CD14-positive monocyte (primary cell): ENCODE measurements at places on chromosomes 16 and 17. TPM values are rescaled to one million over a fixed set of nuclear protein-coding genes. Genes with fewer than 3 reads are reported as not detected.

DNA sequence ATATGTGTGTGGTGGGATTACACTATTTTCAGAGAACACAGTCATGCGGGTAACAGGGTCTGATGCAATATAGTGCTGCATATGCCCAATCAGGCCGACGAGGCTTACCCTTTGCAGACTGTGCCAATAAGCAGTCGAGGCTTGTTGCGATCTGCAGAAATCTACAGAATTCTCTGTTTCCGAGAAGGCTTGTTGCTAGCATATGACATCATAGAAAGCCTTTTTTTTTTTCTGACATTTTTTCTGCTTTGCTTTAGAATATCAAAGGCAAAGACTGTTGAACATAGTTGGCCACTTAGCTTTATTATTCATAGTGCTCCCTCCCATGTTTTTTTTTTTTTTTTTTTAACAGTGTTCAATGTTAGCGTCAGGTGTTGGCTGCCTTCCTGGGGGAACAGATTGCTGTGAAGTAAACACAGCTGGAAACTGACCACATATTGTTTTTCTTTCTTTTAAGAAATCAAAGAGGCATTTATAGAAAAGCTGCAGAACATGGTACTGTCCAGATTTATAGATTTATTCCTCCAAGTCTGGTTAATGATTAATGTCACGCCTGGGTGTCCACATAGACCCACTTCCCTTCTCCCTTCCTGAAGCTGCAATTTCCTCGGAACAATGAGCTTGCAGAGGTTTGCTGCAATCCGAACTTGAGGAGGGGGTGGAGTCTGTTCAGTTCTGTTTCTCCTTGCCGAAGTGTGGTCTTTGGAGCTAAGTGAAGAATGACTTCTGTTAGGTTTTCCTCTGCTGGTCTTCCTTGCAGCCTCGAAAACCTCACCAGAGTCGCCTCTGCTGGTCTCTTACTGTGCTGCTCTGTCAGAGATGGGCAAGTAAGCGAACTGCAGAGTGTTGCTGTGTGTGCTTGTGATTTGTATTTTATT lies 87.3 kb downstream of the MAP2K6 start:
- H3K36me3 ChIP-seq: peaks cover 16% of the 10 kb centered on the region
- H3K27ac ChIP-seq: peak overlapping the region; percentile 79
- H3K4me1 ChIP-seq: peaks cover 53% of the 10 kb centered on the region
- peak; percentile 59 for DNase-seq

- H3K36me3 ChIP-seq: no peaks in the 10 kb centered on the region
- H3K27me3 ChIP-seq: peaks cover 12% of the 10 kb centered on the region
- H3K4me3 ChIP-seq: no peak overlapping the region
Measured at GRCh38 chr17:78351449-78352006, 8.3 kb downstream of the SOCS3 start.

DNA sequence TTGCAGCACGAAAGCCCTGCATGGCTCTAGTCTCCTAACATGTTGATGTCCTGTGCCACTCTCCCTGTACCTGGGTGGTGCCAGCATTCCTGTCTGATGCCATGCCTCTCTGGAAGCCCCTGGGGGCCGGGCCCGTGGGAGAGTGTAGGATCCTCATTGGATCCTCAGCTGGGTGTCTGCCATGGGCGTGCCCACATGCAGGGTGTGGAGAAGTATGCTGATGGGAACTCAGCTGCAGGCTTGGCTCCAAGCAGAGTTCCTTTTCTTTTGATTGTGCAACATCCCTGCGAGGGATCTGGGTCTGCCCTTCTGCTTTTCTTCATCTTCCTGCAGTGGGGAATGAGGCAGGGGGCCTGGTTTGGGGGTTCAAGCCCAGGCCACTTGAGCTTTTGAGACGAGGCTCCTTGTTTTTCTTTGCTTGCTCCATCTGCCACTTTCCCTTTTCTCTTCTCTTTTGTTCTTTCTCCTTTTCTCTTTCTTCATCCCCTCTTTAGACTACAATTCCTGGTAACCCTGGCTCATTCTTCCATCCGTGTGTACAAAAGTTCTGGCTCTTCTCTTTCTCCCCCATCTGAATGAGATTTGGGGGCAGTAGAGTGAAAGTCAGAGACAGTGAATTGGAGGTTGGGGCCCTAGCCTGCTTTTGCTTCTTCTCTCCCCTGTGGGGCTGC lies 32.9 kb downstream of the KSR1 start:
- peaks cover 94% of the 10 kb centered on the region for H3K4me1 ChIP-seq
- H3K27me3 ChIP-seq: no peaks in the 10 kb centered on the region
- DNase-seq: peak; percentile 70
- H3K36me3 ChIP-seq: no peaks in the 10 kb centered on the region
- H3K27ac ChIP-seq: peak overlapping the region; percentile 88

DNA sequence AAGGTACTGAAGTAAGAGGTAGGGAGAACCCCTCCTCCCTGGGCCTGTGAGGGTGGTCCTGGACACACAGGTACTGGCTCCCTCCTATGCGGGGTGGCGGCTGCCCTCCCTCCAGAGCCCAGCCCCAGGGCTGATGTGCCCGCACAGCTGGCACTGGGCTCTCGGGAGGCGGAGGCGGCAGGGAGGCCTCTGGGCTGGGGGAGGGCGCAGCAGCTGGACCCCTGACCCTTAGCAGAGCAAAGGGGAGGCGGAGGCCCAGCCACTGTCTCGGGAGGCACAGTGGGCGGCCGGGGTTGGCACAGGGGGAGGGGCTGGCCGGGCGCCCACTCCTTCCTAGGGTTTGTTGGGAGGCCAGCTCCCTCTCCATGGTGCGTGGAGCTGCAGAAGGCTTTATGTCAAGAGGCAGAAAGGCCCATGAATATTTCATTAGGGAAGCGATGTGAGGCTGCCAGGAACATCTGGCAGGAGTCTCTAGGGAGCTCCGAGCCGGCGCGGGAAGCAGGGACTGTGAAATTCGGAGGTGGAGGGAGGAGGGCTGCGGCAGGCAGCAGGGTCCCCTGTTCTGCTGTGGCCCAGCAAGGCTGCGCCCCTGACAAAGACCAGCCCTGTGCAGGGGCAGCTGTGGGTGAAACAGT lies 44.1 kb upstream of the ACSF3 start:
- no peaks in the 10 kb centered on the region for H3K36me3 ChIP-seq
- H3K4me1 ChIP-seq: peaks cover 8% of the 10 kb centered on the region
- no peak overlapping the region for H3K4me3 ChIP-seq
- no peaks in the 10 kb centered on the region for H3K27me3 ChIP-seq
- H3K27ac ChIP-seq: no peak overlapping the region

DNA sequence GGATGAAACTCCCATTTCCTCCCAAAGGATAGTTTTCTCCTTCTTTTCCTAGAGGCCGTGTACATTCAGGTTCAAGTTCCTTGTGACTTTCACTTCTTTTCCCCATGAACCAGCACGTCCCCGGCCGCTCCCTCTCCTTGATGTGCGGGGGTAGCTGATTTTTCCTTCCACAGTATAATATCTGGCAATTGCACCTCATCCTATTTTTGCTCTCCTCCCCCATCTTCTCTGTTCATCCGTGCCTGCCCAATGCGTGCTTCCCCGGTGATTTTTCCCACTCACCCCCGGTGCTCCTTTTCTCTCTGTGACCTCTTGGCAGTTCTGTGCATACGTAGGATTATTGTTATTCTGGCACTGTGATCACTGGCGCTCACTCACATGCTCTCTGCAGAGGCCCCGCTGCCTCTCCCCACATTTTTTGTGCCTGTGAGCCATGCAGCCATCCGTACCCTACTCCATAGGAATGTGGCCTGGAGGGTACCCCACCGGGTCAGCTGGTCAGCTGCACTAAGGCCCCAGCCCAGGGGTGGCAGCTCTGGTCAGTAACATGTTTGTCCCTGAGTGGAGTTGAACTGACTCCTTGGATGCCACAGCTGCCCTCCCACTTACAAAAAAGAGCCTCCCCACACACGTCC lies 100.0 kb downstream of the NTN1 start:
- no peak overlapping the region for H3K27ac ChIP-seq
- no peak for DNase-seq
- no peaks in the 10 kb centered on the region for H3K36me3 ChIP-seq
- H3K27me3 ChIP-seq: no peaks in the 10 kb centered on the region
- no peak overlapping the region for H3K4me3 ChIP-seq

DNA sequence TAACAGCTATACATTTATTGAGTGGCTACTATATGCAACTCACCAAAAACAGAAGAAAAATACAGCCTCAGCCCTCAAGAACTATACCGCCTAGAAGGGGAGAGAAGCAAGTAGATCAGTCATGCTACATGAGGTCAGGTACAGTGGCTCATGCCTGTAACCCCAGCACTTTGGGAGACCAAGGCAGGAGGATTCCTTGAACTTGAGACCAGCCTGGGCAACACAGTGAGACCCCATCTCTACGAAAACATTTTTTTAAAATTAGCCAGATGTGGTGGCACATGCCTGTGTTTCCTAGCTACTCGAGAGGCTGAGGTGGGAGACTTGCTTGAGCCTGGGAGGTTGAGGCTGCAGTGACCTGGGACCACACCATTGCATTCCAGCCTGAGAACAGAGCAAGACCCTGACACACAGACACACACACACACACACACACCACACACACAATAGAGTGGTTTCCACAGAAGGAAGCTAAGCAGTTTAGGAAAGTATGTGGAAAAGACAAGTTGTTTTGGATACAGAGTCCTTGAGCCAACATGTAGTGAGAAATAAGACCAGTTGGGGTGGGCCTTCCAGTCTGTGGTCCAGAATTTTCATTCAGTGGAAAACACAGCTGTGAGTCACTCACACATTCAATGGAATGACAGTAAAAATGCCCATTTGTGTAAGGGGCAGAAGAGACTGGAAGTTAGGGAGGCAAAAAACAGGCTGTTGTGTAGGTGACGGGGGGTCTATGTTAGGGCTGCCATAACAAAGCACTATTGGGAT lies 10.7 kb upstream of the SNTB2 start:
- no peak for DNase-seq
- H3K4me1 ChIP-seq: peaks cover 27% of the 10 kb centered on the region
- H3K27me3 ChIP-seq: no peaks in the 10 kb centered on the region
- H3K36me3 ChIP-seq: no peaks in the 10 kb centered on the region

GRCh38 chr17:72737151-72737690 lies 355.3 kb downstream of the SLC39A11 start:
- no peak overlapping the region for H3K4me3 ChIP-seq
- DNase-seq: no peak
- no peaks in the 10 kb centered on the region for H3K27me3 ChIP-seq
- peaks cover 43% of the 10 kb centered on the region for H3K36me3 ChIP-seq

- no peak overlapping the region for H3K4me3 ChIP-seq
- peaks cover 2% of the 10 kb centered on the region for H3K4me1 ChIP-seq
- H3K36me3 ChIP-seq: no peaks in the 10 kb centered on the region
- DNase-seq: no peak
- no peak overlapping the region for H3K27ac ChIP-seq
- H3K27me3 ChIP-seq: no peaks in the 10 kb centered on the region
Measured at GRCh38 chr16:77949445-77949844, 72.9 kb upstream of the CLEC3A start.

DNA sequence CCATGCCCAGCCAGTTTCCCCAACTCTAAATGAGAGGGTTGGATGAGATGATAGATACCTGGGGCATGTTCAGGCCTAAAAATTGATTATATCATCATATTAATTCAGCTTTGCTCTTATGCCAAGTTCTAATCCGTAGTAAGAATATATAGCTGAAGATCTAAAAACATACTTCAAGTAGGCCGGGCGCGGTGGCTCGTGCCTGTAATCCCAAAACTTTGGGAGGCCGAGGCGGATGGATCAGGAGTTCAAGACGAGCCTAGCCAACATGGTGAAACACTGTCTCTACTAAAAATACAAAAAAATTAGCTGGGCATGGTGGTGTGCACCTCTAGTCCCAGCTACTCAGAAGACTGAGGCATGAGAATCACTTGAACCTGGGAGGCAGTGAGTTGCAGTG lies 12.0 kb downstream of the PLA2G10 start:
- H3K36me3 ChIP-seq: no peaks in the 10 kb centered on the region
- no peaks in the 10 kb centered on the region for H3K4me1 ChIP-seq
- DNase-seq: no peak
- H3K4me3 ChIP-seq: no peak overlapping the region
- H3K27me3 ChIP-seq: no peaks in the 10 kb centered on the region
- H3K27ac ChIP-seq: no peak overlapping the region

- no peak overlapping the region for H3K4me3 ChIP-seq
- H3K27me3 ChIP-seq: no peaks in the 10 kb centered on the region
- no peak for DNase-seq
- H3K4me1 ChIP-seq: no peaks in the 10 kb centered on the region
- no peak overlapping the region for H3K27ac ChIP-seq
Measured at GRCh38 chr16:21989751-21990150, 11.2 kb downstream of the PDZD9 start.

DNA sequence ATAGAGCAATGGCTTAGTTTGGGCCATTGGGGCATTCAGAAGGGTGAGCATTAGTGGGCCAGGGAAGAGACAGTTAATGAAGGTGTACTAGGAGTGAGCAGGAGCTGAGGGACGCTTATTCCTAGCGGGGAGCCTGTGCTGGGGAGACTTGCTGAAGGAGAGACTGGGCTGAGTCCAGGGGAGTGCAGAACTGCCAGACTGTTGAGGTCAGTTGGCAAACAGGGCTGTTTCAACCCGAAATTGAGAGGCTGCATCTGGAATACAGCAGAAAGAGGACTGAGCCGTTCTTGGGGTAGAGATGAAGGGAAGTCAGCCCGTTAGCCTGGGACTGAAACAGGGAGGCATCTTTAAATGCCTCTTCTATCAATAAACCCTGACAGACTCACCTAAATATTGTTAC lies 33.2 kb downstream of the MAP2K6 start:
- no peak for DNase-seq
- no peak overlapping the region for H3K27ac ChIP-seq
- no peaks in the 10 kb centered on the region for H3K36me3 ChIP-seq
- no peaks in the 10 kb centered on the region for H3K27me3 ChIP-seq
- peaks cover 12% of the 10 kb centered on the region for H3K4me1 ChIP-seq

- no peak overlapping the region for H3K27ac ChIP-seq
- DNase-seq: no peak
- H3K4me3 ChIP-seq: no peak overlapping the region
- no peaks in the 10 kb centered on the region for H3K27me3 ChIP-seq
- peaks cover 53% of the 10 kb centered on the region for H3K36me3 ChIP-seq
- H3K4me1 ChIP-seq: peaks cover 5% of the 10 kb centered on the region
Measured at GRCh38 chr17:55413825-55414489, 7.7 kb downstream of the MMD start.

DNA sequence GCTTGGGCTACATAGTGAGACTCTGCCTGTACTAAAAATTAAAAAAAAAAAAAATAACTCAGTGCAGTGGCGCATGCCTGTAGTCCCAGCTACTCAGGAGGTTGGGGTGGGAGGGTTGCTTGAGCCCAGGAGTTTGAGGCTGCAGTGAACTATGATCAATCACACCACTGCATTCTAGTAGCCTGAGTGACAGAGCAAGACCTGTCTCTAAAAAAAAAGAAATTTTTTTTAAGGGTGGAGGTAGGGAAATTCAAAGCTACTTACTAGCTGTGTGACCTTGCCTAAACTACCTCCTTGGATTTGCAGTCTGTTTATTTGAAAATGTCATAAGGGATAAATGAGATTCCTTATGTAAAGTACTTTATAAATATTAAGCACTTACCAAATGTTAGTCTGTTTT lies 3.4 kb upstream of the SMPD3 start:
- H3K27me3 ChIP-seq: peaks cover 6% of the 10 kb centered on the region
- no peak overlapping the region for H3K27ac ChIP-seq
- no peak for DNase-seq
- H3K36me3 ChIP-seq: no peaks in the 10 kb centered on the region
- H3K4me1 ChIP-seq: peaks cover 20% of the 10 kb centered on the region

- no peaks in the 10 kb centered on the region for H3K27me3 ChIP-seq
- H3K4me3 ChIP-seq: no peak overlapping the region
- H3K4me1 ChIP-seq: peaks cover 3% of the 10 kb centered on the region
- H3K36me3 ChIP-seq: peaks cover 83% of the 10 kb centered on the region
Measured at GRCh38 chr17:73210002-73210678, 17.3 kb downstream of the COG1 start.

INCA1 gene
- polyA plus RNA-seq: 0.44 TPM

MON1B gene
- 26.4 TPM for polyA plus RNA-seq

TEX19 gene
- not detected for polyA plus RNA-seq

MYLK3 gene
- not detected for polyA plus RNA-seq

NACA2 gene
- polyA plus RNA-seq: not detected in 2 replicates
